ENCODE measurements at places on chromosomes 3 and 15.
A peak's percentile ranks its signal among the peaks of the same experiment; 100 is the strongest.

GRCh38 chr15:89514186-89514585 lies 17.8 kb upstream of the RHCG start:
- no peak for DNase-seq

GRCh38 chr3:29454161-29454611 lies 173.3 kb downstream of the RBMS3 start:
- no peak for DNase-seq

GRCh38 chr3:99647081-99647480 lies 8.7 kb downstream of the COL8A1 start:
- no peak for DNase-seq

DNA sequence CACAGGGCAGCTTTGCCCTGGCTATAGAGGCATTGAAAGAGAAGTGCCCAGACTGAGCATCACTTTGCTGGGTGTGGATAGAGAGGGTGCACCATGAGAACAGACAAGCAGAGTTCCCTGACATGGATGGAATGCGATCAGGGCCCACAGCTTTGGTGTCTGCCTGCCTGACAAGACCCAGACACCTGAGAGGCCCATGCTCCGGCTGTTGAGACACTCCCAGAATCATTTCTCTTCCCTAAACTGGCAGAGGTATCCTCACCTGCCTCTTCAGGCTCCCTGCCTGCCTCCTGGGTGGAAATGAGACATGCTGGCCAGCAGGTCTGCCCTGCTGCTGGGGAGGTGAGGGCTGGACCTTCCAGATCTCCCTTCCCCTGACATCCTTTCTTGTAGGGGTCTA lies 10.4 kb upstream of the CHST14 start:
- DNase-seq = no peak

DNA sequence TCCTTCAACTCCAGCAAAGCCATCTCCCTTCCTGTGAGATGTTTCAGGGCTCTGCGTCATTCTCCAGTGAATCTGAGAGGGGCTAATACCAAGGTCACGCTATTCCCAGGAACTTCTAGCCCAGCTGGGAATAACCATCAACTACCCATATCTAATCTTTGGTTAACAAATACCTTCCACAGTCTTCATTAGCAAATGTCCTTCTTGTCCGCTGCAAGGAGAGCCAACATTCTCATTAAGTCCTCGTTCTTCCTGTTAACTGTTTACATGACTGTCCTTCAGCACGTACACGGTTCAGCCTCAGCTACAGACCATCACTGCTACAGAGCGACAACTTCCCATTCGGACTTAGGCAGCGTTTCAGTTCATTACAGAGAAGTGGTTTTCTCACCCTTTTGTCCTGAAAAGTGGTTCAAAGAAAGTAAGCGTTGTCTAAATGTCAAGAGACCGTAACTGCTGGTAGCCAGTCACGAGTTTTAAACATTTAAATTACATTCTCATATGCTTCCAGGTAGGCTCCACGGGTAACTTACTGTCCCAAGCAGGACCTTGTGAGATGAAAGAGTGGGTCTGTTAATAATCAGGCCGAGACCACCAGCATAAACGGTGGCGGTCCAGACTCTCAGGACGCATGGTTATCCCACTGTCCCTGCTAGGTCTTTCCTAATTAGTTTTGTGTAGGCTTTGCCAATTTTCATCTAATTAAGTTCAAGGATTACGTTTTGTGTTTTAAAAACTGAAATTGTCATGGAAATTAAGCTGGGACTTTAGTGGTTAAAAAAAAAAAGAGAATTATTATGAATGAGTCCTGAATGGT lies 63.8 kb downstream of the CHSY1 start:
- DNase-seq = no peak

DNA sequence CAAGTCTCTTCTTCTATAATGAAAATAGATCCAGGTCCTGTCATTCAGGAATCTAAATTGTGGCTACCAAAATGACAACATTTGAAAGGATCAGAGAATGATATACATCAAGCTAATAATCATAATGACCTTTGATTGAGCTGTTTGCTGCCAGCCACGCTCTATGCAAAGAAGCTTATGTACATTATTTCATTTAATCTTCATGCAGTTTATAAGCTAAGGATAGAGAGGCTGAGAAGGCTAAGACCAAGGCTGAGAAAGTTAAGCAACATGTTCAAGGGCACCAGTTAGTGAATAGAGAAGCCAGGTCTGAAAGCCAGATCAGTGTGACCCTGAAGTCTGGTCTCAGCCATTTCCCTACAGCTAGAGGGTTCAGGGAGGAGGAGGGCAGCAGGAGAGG lies 29.4 kb downstream of the PAQR5 start:
- no peak for DNase-seq

DNA sequence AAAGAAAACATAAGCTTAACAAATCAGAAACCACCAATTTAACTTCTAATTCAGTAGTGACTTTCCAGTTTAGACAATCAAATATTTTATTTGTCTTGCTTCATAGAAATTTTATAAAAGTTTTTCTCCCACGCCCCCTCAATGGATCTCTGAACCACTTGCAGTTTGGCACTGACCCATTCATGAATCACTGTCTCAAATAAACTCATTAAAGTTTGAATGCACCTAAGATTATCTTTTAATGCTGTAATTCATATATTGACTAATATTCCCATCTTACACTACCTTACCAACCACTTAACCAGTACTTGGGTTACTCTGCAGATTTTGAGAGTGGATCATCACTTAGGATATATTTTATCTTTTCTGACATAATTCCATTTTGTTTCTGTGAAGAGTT lies 880.2 kb downstream of the OTOL1 start:
- no peak for DNase-seq

- DNase-seq = no peak
Measured at GRCh38 chr3:128693696-128694095, 32.3 kb upstream of the RAB7A start.

GRCh38 chr3:148943506-148944205 lies 47.7 kb upstream of the GYG1 start:
- peak; percentile 81 for DNase-seq

DNA sequence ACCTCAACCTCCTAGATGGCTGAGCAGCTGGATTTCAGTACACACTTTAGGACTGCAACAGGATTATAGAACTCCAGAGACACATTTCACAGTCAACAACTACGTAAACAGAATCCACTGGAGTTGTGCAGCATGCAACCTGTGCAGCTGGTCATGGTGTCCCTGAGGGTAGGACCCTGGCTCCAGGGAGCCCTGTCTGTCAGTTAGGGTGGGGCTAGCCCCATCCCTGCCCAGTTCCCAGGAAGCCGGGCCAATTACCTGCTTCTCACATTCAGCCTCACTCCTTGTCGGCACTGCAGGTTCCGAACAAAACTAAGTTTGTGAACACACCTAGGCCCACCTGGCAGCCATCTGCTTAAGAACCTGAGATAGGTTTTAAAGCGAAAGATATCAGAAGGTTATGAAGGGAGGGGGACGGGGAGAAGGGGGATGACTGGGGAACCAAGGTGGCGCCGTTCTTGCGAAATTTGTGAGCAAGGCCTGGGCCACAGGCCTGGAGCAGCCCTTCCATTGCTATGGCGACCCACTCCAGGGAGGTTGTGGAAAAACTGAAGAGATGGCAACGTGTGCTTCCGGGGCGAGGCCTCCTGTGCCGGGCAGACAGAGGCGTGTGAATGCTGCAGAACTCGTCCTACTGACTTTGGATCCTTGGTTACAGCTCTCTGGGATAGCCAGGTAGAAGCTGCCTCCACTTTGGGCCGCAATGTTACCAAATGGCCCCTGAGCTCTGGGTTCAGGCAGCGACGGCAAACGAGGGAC lies 25.3 kb downstream of the ACSBG1 start:
- no peak for DNase-seq

All from inflammatory macrophage treated with lipopolysaccharide for 1 hour (primary cell).